Spinal cord (tissue), 10 donors: ENCODE measurements at places on chromosomes 16 and 17.

- DNase-seq: no peak
Observed at GRCh38 chr16:31130899-31131298, 4.6 kb downstream of the PRSS8 start.

DNA sequence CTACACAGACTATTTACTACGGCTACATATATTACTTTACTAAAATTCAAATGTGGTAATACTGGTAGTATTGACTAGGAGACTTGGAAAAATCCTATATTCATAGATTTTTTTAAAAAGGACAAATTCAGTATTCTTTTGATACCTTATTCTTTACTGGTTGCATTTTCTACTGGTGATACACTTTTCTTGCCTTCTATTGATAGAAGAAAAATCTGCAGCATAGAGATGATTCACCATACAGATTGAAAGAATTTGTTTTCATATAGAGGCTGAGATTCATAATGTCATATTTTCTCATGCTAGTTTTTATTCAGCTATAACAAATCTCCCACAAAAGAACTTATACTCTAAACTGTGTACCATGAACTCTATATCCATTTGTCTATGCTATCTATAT is 195.4 kb upstream of the C17orf78 start:
- DNase-seq: no peak

DNA sequence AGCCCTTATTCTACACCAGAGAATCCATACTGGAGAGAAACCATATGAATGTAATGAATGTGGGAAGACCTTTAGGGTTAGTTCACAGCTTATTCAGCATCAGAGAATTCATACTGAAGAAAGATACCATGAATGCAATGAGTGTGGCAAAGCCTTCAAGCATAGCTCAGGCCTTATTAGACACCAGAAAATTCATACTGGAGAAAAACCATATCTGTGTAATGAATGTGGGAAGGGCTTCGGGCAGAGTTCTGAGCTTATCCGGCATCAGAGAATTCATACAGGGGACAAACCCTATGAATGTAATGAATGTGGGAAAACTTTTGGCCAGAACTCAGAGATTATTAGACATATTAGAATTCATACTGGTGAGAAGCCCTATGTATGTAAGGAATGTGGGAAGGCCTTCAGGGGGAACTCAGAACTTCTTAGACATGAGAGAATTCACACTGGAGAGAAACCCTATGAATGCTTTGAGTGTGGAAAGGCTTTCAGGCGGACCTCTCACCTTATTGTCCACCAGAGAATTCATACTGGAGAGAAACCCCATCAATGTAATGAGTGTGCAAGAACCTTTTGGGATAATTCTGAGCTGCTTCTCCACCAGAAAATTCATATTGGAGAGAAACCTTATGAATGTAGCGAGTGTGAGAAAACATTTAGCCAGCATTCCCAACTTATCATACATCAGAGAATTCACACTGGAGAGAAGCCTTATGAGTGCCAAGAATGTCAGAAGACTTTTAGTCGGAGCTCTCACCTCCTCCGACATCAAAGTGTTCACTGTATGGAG is 14.1 kb downstream of the ZFP3 start:
- DNase-seq: no peak

- DNase-seq: peak; percentile 59
Observed at GRCh38 chr16:22977294-22977697, 163.3 kb downstream of the HS3ST2 start.

DNA sequence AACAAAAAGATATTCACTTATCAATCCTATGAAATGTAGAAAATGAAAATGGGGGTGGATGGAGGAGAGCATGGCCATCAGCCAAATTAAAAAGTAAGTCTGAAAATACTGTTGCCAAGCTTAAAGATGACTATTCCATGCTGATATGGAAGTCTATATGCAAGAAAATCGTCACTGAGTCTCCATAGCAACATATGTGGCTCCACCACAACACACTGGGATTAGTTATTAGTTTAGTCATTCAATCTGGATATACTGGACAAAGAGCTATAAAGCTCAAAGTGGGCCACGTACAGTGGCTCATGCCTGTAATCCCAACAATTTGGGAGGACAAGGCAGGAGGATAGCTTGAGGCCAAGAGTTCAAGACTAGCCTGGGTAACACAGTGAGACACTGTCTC is 24.7 kb upstream of the PSMD7 start:
- DNase-seq: no peak

DNA sequence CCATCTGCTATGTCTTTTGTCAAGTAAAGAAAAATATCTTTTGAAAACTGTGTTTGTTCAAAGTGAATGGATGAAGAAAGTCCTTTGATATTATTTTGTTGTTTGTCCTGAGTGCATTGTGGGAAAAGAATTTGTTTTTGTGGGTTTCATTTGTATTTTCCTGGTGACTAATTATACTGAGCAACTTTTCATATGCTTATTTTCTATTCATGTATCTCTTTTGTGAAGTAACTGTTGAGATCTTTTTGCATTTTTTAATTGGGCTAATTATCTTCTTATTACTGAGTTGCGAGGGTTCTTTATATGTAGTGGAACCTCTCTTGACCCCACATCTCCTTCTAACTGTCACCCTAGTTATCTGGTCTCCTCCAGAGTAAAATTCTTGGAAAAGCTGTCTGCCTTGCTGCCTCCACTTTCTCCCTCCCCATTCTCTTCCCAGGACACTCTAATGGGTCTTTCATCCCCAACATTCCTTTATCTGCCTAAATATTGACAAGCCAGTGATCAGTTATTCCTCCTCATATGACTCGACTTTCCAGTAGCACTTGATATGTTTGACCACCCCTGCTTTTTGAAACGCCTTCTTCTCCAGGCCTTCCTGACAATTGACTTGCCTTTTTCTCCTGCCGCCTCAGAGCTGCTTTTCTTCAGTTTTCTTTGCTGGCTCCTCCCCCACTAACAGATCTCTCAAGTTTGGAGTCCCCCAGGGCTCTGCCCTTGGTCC is 117.6 kb upstream of the HAS3 start:
- no peak for DNase-seq

GRCh38 chr17:72771734-72772133 is 320.8 kb downstream of the SLC39A11 start:
- no peak for DNase-seq

GRCh38 chr16:66020046-66020445 is 346.4 kb upstream of the CDH5 start:
- DNase-seq: no peak

GRCh38 chr16:17321824-17322223 is 148.9 kb downstream of the XYLT1 start:
- no peak for DNase-seq

GRCh38 chr16:48194828-48195556 is 39.2 kb upstream of the ABCC12 start:
- DNase-seq: peak; percentile 65

GRCh38 chr17:14118951-14119350 is 49.6 kb downstream of the COX10 start:
- no peak for DNase-seq

- DNase-seq: no peak
Observed at GRCh38 chr16:49725651-49726050, 130.3 kb downstream of the ZNF423 start.

DNA sequence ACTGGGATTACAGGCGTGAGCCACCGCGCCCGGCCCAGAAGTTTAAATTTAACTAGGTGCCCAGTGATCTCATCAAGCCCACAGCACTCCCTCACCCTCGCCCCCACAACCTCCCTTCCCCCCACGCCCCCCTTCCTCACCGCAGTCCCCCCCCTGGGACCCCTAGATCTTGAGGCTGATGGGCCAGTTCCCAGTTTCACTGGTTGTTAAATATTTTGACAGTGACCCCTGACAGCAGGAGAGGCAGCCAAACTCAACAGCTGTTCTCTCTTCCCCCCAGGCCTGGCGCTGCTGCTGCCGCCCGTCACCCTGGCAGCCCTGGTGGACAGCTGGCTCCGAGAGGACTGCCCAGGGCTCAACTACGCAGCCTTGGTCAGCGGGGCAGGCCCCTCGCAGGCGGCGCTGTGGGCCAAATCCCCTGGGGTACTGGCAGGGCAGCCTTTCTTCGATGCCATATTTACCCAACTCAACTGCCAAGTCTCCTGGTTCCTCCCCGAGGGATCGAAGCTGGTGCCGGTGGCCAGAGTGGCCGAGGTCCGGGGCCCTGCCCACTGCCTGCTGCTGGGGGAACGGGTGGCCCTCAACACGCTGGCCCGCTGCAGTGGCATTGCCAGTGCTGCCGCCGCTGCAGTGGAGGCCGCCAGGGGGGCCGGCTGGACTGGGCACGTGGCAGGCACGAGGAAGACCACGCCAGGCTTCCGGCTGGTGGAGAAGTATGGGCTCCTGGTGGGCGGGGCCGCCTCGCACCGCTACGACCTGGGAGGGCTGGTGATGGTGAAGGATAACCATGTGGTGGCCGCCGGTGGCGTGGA is 15.6 kb downstream of the QPRT start:
- DNase-seq: peak; percentile 5

- no peak for DNase-seq
Observed at GRCh38 chr16:7398536-7398935, 65.9 kb downstream of the RBFOX1 start.

- DNase-seq: no peak
Observed at GRCh38 chr16:84358601-84359295, 9.6 kb upstream of the ATP2C2 start.

DNA sequence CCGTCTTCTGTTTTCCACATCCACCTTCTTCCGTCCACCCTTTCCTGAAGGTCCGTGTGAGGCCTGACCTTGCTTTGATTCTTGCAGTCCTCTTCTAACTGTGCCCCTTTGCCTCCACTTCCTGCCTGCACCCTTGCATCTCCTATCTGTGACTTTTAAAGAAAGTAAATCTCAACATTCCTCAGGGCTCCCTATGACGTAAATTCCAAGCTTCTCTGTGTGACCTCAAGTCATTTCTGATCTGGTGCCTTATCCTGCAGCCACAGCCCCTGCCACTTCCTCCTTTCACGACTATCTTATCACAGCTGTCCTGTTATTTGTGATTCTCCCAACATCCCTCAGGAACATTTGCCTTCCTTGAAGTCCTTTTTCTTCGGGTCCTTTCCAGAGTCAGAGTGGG is 520.5 kb downstream of the CDH13 start:
- no peak for DNase-seq

DNA sequence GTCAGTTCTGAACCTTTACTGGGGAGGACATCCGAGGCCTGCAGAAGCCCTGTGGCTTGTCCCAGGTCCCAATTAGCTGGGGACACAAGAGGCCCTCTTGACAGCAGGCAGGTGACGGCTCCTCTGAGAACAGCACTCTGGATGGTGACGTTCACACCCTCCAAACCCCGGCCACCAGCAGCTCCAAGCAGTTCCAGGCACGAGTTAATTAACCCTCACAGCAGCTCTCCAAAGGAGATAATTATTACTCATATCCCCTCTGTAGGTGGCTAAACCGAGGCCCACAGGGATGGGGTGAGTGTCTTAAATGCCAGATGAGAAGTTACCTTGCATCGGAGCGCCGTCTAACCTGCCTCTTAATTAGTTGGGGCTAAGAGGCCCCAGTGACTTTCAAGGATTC is 168.9 kb upstream of the CIBAR2 start:
- DNase-seq: no peak

DNA sequence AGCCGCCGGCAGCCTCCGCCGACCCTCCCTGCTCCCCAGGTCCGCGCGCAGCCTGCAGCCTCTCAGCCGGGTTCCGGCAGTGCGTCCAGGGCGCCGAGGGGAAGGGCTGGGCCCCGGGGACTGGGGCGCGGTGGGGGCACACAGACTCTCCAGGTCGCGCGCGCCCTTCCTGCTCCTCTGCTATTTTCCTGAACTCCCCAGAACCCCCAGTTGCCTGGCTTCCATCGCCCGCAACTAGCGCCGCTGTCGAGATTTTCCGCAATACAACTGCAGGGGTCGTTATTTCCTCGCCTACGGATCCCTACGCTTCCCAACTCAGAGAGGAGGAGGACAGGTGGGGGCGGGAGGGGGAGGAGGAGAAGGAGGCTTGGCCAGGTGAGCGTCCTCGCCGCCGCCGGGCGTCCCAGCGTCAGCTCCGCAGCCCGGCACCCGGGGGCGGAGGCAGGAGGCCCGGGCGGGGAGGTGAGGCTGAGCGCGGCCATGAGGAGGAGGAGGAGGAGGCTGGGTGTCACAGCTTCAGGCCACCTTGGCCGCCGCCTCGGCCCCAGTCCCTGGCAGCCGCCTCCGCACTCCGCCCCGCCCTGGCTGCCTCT is at the start of gene CA10:
Gene CA10 (minus strand): TSS at position 265 of the 593 bp plus-strand sequence.
- peak; percentile 86 for DNase-seq
